ENCODE measurements at places on chromosomes 13 and 19.

DNA sequence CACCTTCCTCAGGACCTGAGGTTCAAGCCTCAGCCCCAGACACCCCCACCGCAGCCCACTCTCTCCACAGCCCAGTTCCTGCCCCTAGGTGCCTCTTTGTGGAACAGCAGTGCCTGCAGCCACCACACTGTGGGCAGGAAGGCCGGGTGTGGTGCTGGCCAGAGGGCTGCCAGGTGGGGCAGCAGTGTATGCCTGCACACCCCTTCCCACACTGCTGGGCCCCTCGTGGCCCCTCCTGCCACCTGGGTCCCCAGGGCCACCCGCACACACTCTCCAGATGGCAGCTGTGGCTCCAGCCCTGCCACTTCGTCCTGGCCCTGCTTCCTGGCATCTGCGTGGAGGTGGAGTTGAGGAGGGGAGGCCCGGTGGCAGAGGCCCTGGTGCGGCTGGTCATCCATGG is 35.1 kb downstream of the HPN start:
- no peak for DNase-seq

DNA sequence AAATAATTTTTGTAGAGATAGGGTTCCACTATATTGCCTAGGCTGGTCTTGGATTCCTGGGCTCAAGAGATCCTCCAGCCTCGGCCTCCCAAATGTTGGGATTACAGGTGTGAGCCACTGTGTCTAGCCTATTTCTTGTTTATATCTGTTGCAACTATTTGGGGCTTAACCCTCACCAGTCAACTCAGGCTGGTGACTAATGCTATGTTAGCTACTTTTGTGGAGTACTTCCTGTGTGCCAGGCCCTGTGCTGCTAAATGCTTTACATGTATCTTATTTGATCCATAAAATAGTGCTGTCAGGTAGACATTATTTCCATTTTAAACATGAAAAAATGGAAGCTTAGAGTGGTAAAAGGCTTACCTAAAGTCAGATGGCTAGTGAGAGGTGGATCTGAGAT is 13.8 kb downstream of the CEACAM1 start:
- DNase-seq, result no peak

DNA sequence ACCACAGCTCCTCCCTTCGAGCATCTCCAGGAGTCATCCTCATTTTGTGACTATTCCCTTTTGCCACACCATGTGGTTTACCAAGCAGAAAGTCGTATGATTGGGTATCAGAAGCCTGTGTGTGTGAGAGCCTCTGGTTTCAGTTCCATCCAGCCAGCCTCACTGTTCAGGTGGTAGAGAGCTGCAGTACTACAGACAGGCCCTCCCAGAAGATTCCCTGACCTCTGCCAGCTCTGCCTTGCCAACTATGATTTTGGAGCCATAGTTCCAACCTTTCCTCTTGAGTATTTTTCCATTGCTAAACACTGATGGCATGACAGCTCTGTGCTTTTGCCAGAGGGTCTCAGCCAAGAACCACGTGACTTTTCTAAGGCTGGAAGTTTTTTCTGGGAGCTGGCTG is 82.5 kb downstream of the DHRS12 start:
- no peak for DNase-seq

- DNase-seq, result no peak
These were observed 46.8 kb downstream of the METTL21C start for GRCh38 chr13:102648046-102648445.

DNA sequence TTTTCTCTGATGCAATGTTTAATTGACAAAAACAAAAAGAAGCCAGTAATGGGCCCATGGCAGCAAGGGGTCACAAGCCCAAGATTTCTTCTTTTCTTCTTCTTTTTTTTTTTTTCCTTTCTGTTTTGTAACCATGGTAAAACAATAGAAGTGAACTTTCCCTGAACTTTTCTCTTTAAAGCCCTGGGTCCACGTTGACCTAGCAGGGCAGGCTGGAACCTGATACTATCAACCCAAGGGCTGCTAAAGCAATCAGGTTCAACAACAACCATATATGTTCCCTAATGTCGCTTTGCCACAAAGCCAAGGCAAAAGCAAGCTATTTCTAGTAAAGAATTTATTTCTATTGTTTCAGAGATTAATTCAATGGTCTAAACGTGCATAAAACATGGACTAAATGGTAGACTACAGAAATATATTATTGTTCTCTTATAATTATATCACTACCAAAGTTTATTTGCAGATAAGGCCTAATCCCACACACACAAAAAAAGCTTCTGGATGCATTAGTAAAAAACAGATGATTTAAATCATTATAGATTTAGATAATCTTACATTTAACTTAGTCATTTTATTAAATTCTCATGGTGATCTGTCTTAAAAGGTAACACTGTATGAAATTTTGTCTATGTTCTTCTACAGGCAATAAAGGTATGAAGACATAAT is 153.9 kb downstream of the DACH1 start:
- no peak for DNase-seq

DNA sequence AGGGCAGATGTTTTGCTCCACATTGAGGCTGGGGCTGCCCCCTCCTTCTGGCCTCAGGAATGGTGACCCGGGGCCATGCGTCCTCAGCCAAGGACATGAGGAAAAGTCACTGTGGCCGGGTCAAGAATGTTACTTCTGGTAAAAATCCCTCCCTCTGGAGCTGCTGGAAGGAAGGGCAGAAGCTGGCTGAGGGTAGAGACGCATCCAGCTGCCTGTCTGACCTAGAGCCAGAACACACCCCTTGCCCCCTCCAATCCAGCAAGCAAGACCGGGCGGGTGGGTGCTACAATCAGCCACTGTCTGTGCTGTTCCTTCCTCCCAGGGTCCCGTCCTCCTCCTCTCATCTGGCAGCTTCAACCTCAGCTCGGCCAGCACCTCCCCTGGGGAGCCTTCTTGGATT is 59.0 kb downstream of the PTPRS start:
- no peak for DNase-seq

DNA sequence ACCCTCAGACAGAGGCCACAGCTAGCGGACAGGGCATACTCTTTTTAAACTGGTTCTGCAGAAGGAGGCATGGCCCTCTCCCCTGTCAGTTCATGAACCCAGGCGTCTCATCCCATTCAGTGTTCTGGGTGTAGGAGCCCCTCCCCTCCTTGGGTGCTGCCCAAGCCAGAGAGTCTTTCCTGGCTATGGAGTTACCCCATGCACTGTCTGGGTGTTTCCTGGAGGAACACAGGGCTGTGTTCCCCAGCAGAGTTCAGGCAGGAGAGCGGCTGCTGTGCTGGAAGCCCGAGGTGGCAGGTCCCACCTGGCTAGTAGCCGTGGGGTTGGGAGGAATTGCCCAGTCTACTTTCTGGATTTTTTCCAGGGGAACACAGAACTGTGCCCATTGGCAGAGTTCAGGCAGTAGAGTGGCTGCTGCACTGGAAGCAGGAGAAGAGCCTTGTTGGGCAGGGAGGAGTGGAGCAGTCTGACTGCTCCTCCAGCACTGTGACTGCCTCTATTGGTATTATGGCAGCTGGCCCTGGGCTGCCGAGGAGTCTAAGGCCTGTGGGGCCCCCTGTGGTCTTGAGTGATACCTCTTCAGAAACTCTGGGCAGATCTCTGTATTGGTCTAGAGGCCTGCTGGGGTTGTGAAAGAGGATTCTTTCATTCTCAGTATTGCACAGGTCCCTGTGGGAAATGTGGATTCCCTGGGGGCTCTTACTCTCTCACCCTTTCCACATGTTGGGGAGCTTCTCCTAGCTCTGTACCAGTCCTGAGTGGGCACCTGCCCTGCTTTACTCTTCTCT is 168.3 kb downstream of the PCDH20 start:
- DNase-seq, result no peak

GRCh38 chr13:75506018-75506417 is 24.0 kb upstream of the TBC1D4 start:
- DNase-seq, result no peak

DNA sequence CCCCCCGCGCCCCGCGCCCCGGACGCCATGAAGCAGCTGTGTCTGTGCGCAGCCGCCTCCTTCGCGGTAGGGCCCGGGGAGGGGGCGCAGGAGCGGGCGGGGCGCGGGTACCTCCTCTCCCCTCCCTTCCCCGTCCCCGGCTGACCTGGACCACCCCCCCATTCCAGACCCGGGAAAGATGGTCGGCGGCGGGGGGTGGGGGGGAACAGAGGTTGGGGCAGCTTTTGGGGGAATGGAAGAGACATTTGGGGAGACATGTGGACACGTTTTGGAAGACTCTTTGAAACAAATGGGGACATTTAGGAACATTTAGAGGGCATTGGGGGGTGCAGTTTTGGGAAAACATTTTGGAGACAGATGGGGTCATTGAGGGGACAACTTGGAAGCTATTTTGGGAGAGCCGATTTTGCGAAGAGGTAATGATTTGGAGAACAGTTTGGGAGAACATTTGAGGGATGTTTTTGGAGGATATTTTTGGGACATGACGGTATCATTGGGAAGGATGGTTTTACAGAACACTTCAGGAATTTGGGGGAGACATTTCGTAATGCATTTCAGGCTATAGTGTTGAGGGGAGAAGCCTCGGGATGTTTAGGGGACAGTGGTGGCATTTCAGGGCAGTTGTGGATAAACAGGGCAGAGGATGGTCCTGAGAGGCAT is 16.1 kb downstream of the ANKRD24 start:
- DNase-seq, result no peak

- no peak for DNase-seq
These were observed 13.8 kb downstream of the EPS15L1 start for GRCh38 chr19:16457954-16458331.

- peak; percentile 81 for DNase-seq
These were observed 502.7 kb downstream of the FGF9 start for GRCh38 chr13:22173610-22174009.

- DNase-seq, result peak; percentile 77
These were observed 41.3 kb upstream of the INTS6 start for GRCh38 chr13:51494156-51494555.

DNA sequence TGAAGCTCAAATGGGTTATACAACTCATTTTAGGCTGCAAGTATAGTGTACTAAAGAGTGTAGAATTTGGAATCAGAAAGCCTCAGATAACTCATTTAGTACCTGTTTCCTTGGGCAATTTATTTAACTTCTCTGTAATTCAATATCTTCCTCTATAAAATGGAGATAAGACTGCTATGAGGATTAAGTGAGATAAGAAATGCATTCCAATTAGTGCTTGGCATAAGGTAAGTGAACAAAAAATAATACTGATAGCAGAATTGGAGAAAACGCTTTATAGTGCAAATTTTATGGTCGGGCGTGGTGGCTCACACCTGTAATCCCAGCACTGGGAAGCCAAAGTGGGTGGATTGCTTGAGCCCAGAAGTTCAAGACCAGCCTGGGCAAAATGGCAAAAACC is 25.0 kb downstream of the DACH1 start:
- DNase-seq, result no peak
